ENCODE measurements at places on chromosomes 1 and 21.

DNA sequence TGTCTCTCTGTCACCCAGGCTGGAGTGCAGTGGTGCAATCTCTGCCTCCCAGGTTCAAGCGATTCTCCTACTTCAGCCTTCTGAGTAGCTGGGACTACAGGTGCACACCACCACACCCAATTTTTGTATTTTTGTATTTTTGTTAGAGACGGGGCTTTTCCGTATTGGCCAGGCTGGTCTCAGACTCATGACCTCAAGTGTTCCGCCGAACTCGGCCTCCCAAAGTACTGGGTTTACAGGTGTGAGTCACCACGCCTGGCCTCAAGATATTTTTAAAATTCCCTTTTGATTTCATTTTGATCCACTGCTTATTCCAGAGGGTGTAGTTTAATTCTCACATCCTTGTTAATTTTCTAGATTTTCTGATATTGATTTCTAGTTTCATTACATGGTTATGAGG lies 3.8 kb downstream of the IFI44L start:
- DNase-seq = no peak

- no peak for DNase-seq
Observed at GRCh38 chr1:9135073-9135836, 6.4 kb upstream of the GPR157 start.

DNA sequence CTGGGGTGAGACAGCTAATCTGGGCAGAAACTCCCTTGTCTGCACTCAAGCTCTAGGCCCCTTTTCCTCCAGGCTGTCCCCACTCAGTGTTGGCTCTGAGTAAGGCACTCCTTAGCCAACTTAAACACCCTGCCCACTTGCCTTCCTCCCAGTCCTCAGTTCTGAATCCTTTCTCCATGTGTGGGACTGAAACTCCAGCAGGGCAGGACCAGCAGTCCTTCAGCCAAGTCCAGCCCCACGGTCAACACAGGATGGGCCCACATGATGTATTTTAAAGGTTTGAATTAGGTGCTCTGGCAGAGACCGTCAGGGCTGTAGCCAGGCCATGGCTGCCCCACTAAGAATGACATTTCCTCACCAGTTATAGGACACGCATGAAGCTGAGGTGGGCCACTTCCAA lies 107.8 kb downstream of the EDEM3 start:
- no peak for DNase-seq

DNA sequence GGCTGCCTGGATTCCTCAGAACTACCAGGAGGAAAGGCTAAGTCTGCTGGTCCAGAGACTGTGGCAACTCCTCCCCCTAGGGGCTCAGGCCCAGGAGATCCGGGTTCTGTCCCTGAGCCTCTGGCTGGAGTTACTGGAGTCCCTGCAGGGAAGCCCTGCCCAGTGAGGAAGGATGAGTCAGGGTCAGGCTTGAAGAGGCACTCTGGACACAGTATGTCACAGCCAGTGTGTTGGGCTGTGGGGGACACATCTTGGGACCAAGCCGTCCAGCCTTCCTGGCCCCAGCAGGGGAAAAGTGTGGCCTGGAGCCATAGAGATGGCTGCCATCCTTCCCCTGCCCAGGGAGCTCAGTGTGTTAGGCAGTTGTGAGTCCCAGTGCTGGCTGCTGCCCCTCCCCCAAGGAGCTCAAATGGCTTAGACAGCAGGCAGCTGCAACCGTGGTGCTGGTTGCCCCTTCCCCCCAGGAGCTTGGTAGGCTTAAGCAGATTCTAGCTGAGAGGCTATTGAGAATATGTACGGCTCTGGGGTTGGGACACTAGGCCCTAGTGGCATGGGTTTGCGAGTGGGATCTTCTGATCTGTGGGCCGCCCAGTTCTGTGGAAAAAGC lies 28.2 kb upstream of the RABGAP1L start:
- no peak for DNase-seq

- no peak for DNase-seq
Observed at GRCh38 chr21:37445228-37445627, 78.7 kb downstream of the DYRK1A start.

GRCh38 chr21:17348357-17348756 lies 164.5 kb upstream of the CXADR start:
- no peak for DNase-seq

- no peak for DNase-seq
Observed at GRCh38 chr21:28426545-28426944, 566.1 kb downstream of the LTN1 start.

GRCh38 chr1:27658951-27659496 lies 13.0 kb downstream of the IFI6 start:
- no peak for DNase-seq
